HT1080 (cell line): ENCODE measurements at places on chromosomes 4 and X. TPM values are rescaled to one million over a fixed set of nuclear protein-coding genes. Genes with fewer than 3 reads are reported as not detected.

- DNase-seq, result peak; percentile 22
Measured at GRCh38 chrX:30196322-30196721, 19.0 kb upstream of the MAGEB2 start.

- DNase-seq, result peak; percentile 40
Measured at GRCh38 chr4:153232768-153233167, 28.5 kb downstream of the TRIM2 start.

GRCh38 chrX:10633722-10634121 is 13.3 kb upstream of the MID1 start:
- DNase-seq, result peak; percentile 90

DNA sequence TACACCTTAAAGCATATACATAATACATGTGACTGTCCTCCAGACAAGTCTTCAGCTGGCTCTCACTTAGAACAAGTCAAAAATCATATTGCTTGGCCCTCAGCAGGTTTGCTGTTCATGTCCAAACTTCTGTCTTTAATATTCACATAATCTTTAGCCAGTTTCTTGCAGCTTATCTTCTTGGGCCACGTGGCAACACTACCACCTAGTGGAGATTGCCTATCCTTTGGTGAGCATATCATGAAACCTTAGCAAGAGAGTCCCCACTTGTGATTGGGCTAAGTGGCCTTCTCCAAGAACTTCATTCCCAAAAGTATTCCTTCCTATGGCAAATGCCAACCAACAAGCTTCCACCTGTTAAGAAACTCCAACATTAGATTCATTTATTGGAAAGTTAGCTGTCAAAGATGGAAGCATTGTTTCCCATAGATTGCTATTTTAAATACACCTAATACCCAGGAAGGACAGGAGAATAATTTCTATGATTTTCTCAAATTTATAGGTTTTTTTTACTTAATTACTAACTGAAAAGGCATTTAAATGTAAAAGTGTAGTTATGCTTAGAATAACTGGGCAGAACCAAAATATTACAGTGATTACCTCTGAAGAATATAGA is 231.9 kb upstream of the INTU start:
- DNase-seq, result peak; percentile 59

DNA sequence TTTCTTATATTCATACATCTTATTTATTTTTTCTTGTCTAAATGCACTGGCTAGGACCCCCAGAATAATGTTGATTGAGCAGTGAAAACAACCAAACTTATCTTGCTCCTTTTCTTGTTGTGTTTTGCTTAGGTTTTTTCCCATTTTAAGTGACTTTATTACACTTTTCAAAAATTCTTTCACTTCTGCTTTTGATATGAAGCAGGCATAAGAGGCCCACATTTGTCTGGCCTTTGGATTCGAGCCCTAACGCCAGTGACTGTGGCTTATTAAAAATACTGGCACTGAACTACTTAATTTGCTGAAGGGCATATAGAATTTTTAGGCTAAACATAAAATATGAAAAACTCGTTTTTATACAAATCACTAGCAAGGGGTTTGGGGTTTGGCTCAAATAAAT is 197.0 kb downstream of the ASB9 start:
- DNase-seq, result no peak

The CTAG1A gene
- 130 and 312 TPM in 2 replicates for total RNA-seq
